ENCODE measurements at places on chromosomes 4 and X.

GRCh38 chr4:110292994-110293744 lies 94.8 kb upstream of the ELOVL6 start:
- DNase-seq = no peak

DNA sequence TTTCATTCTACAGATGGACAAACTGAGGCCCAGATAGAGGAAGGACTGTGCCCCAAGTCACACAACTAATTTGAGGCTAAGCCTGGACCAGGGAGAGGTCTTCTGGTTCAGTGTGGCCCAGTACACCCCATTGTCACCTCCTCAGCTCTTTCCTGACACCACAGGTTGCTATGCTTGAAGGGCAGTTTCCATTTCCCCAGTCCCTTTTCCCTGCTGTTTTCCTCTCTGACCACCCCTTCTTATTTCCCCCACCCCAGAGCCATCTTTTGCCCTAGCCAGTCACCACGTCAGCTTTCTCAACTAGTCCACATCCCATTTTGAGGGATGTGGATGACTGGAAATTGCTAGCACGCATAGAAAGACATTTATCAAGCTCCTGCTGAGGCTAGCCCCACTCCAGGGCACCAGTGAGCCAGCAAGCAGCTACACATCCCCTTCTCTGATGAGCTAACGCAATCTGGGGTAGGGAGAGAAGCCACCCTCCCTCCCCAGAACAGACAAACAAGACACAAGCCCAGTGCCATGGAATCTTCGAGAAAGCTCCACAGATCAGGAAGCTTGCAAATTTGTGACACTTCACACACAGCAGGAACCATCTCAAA lies 1.3 kb downstream of the GABRE start:
- DNase-seq = no peak

- DNase-seq = no peak
Observed at GRCh38 chr4:81214144-81214880, 710 bp downstream of the PRKG2 start.

DNA sequence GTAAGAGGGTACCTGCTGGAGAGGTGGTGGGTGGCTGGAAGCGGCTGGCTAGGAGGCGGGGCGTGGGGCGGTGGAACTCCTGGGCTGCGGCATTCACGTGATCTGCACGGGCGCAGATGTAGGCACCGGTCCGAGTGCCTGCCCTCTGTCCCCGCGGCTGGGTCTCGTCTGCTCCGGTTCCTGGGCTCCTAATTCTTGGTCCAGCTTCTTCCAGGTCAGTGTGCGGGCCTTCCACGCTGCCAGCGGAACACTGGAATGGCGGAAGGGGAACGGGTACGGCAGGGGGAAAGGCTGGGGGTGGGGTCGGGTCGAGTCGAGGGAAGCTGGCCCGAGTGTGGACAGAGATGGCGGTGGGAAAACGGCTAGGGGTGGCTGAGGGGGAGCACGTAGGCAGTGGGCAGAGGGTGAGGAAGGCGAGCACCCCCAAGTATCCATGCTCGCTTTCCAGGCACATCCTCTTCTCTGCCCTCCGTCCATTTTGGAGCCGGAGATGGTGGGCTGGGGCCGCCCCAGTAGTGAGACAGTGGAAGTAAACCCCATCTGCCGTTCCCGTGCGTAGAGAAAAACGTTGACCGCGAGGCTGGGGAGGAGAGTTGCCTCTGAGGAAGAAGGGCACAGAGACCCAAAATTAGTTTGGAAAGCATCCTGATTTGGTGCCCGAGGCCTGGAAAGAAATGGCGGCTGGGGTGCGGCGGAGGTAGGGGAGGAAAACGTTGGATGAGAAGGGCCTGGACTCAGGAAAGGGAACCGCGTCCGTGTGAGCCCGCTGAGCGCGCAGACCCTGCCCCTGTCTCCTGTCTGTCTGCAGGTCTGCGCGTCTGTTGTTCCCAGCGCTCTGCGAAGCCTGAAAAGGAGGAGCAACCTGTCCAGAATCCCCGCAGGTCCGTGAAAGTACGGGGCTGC lies at the start of gene TCEAL4:
Gene TCEAL4, plus strand, starts transcription at position 105 of the 903 bp plus-strand sequence. CDS start 1,161 bp downstream, outside the sequence.
- DNase-seq = peak; percentile 6

DNA sequence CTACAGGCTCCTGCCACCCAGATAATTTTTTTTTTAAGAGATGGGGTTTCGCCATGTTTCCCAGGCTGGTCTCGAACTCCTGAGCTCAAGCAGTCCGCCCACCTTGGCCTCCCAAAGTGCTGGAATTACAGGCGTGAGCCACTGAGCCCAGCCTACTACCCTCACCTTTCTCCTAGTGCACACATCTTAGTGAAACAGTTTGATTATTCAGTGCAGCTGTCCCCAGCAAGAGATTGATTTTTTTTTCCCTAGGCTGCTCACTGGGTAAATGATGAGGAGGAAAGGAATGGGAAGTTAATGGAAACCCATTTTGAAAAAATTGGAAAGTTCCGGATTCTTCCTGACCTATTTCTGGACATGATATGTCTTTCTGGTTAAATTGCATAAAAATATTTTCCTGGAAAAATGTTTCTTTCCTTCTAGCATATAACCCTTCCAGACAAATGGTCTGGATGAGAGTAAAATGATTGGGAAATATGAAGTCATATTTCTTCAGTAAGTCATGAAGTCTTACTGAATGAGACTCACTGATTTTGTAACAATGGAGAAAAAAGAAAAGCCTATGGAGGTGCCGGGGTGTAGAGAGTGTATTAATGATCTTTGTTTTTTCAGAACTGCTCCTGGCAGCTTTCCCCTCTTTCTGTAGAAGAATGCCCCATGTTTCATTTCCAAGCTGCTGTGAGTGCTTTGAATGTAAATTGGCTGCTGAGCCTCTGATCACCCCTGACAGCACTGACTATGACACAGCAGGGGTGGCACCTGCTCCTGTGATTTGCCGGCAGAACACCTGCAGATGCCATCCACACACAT lies 19.5 kb upstream of the ZNF41 start:
- DNase-seq = no peak

DNA sequence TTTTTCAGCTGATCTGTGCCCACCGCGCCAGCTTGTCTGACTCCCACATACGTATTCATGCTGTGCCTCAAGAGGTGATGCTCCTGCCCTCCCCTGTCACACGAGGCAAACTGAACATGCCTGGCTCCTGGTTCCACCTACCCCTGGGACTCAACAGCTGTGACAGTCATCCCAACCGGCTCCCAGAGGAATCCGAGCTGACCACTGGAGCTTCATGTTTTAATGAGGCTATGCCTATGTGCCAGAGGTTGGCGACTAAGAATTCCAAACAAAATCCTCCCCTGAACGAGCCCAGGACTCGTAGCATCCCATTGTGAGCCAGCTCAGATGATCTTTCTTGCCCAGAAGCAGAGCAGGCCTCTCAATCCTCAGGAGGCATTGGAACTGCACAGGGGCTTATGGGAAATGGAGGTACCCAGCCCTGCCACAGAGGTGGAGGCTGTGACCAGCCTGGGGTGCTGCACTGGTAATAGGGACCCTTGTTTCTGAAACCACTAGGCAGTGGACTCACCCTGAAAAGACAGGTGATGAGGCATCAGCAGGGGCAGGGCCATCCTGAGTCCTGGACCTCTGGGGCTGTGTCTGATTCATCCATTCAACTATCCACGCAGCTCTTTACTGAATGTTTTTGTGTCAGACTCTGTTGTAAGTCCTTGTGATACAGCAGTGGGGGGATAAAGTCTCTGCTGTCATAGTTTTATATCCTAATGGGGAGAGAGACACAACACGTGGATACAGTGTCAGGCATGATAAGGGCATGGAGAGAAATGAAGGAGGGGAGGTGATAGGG lies 325.0 kb downstream of the EVC2 start:
- no peak for DNase-seq
